ENCODE measurements at places on chromosomes 6 and 20.

DNA sequence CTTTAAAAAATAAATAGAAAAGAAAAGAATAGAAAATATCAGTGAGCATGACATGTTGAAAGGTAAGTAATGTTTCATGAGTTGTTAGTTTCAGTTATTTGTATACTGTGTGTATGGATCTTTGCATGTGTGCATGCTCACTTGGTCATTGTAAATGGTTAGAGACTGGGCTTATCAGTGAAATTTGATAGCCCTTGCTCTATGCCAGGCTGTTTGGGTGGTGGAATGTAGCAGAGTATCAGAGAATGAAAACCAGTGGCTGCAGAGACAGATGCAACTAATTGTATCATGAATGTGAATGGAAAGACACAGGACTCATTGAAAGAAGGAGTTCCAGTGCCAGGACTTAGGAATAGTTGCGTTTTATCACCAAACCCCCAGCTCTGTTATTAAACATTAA lies 4.2 kb downstream of the GSTA2 start:
- no peak for DNase-seq

DNA sequence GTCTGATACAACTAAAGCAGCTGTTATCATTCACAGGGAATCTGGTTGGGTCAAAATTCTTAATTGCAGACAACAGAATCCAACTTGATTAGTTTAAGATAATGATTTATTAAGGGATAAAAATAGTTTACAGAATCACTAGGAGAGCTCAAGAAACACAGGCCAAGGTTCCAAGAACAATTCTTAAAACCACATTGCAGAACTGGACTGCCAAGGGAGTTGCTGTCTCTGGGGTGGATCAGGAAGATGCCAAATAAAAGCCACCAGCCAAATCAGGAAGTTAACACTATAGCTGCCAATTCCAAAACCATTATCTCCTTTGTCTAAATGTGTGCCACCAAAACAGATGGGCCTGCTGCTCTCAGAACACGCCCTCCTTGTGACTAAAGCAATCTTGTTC lies 53.7 kb downstream of the NUDT3 start:
- DNase-seq: no peak

DNA sequence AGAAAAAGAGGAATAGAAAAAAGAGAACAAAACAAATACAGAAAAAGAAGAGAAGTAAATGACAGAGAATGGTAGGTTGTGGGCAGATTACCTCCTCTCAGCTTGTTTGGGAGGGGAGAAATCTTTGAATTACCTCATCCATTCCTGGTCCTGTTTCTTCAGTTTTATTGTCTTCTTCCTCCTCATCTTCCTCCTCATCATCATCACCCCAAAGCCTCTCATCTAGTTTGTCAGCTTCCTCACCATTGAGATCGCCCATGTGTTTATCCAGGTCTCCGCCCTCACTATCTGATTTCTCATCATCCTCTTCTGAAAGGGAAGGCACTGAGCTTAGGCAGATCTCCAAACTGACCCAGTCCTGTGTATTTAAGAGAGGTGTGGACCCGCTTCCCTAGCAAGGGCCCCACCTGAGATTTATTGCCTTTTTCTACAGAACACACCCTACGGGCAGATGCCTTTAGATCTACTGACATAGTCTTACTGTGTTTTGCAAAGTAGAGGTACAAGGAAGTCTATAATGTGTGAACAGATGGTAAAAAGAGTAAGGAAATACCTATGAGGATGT lies 24.2 kb upstream of the LYRM2 start:
- no peak for DNase-seq

- peak; percentile 38 for DNase-seq
Measured at GRCh38 chr6:118784641-118785164, 109.2 kb upstream of the ASF1A start.

GRCh38 chr6:22828179-22829062 lies 259.1 kb downstream of the HDGFL1 start:
- DNase-seq: no peak

- DNase-seq: peak; percentile 42
Measured at GRCh38 chr6:117483004-117483644, 650 bp downstream of the DCBLD1 start.

DNA sequence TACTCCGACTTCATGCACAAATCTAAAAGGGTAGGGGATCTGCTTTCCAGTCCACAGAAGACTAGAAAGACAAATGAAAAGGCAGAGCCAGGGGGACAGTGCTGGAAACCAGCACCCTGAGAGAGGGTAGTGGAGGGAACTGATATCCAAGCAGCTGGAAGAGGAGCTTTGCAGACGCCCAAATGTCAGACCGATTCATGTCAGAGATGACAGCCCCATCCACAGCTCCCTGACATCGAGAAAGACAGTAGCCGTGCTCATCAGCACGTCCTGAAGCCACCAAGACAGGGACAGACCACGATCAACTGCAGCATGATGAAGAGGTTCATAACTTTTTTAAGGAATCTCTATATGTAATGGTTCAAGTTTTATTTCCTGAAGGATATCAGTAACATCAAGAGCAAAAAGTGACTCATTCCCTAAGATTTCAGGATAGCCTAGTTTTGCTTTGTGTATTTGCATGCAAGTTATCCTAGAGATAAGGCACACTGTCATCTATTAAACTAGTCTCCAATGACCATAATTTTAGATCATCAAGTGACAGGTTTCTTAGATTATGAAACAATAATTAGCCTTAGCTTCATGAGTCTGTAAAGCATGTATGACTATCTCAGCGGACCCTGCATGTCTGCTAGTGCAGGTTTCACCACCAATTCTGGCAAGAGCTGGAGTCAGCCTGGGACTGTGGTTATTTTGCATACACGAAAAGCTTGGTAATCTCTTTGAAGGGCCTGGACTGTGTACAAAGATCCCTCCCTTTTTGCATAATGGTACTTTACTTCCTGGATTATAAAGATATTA lies 43.0 kb downstream of the PRDM1 start:
- peak; percentile 37 for DNase-seq

- no peak for DNase-seq
Measured at GRCh38 chr6:155278319-155279049, 14.7 kb downstream of the CLDN20 start.

GRCh38 chr6:88171312-88171711 lies 5.2 kb upstream of the CNR1 start:
- DNase-seq: no peak

GRCh38 chr6:140979642-140980091 lies 1153.1 kb upstream of the GJE1 start:
- DNase-seq: no peak

DNA sequence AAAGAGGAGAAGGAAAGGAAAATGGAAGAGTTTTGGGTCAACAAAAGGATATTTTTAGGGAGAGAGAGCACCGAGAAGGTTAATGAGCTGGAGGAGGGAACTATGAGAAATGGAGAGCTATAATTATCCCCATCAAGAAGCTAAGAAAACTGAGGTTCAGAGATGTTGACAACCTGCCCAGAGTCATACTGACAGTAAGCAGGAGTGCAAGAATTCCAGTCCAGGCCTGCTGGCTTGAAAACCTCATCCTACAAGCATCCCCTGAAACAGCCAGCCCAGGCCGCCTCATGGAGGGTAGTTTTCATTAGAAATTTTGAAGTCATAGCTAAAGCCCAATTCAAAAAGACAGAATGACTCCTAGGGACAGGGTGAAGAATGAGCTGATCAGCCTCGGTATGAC lies 172.1 kb upstream of the LRFN2 start:
- DNase-seq: no peak

DNA sequence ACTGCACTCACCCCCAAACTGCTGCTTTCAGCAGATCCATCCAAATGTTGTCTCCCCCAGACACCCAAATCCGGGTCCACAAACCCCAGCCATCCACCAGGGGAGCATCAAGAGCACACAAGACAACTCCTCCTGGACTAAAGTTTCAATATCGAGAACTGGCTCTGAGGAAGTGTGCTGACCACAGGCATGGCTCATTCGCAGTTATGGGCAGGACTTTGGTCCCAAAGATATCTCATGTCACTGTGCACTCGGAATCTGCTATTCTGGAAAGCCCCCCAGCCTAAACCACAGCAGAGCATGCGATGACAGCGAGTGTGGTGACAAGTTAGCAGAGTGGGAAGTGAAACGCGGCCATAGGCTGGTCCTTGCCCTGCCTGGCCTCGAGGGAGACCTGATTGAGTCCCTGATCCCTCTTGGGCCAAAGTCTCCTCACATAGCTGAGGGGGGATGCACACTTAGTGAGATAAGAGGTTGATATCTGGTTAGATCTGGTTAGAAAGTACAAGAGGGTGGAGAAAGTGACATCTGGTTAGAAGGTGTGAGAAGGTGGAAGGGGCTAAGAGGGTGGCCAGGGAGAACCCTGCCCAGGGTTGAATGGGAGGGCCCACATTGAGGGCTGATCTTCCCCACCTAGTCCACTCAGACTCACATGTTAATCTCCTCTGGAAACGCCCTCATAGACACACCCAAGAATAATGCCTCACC lies 149.7 kb downstream of the MRPL14 start:
- peak; percentile 82 for DNase-seq

DNA sequence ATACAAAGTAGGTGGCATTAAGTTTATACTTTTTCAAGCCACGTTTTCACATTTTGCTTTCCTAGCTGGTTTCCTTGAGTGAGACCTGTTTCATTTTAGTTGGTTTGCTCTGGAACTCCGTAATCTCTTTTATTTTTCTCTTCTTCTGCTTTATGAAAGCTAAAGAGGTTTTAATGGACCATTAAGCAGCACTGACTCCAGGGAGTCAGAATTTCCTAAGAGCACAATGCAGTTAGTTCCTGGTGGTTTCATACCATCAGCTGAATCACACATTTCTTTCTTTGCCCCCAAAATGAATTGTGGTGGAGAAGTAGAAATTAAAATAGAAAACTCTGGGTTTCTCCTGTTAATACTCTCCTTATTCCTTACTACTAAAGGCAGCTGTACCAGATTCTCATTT lies 3.4 kb downstream of the OPN5 start:
- no peak for DNase-seq

GRCh38 chr6:79635232-79635543 lies 4.1 kb downstream of the SH3BGRL2 start:
- no peak for DNase-seq

- peak; percentile 60 for DNase-seq
Measured at GRCh38 chr6:159151266-159151855, 17.8 kb upstream of the FNDC1 start.

DNA sequence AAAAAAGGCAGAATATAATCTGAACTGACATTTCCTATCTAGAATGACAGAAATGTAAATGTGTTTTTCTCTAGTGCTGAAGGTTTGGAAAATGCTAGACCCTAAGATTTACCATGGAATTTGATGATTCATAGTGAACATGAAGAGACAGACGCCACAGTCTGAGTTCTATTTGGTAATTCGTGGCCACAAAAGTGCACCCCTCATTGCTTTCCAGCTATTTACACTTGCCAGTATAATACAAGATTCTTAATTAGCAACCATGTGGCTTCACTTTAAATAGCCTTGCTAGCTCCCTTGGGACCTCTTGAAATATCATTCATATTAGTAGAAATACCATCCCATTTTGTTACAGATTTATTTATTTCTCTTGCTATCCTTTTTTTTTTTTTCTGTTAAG lies 636.8 kb downstream of the PRKN start:
- no peak for DNase-seq

DNA sequence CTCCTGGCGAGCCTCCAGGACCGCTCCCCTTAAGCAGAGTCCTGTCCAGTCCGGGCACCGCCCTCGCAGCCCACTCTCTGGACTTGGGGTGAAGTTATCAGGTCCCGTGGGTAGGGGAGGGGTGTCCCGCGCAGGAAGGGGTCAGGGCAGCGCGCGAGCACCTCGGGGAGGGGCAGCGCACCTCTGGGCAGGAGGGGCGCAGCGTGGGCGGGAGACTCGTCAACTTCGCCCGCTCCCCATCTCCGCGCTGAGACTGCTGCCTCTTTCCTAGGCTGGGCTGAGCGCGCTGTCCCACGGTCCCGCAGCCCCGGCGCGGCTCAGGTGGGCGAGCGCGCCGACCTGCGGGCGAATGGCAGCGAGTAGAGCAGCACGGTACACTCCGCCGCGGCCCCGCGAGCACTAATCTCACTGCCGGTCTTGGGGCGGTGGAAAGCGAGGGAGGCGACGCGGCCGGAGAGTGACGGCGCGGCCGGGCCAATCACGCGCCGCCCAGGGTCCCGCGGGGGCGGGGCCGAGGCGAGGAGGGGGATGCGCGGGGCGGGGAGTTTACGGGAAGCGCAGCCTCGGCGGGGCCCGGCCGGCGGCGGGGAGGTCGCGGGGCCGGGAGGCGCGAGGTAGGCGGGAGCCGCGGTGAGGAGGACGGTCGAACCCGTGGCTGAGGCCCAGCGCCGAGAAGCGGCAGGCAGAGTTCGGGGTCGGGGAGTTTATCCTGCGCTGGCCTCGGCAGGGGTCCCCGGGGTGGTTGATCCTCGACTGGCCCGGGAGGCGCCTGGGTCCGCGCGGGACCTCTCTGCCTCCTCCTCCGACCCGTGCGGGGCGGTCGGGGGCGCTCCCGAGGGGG lies at the start of gene MAN1A1:
Gene MAN1A1, minus strand, starts transcription at position 401 of the 841 bp plus-strand sequence. CDS start 696 bp downstream, outside the sequence.
- peak; percentile 89 for DNase-seq

DNA sequence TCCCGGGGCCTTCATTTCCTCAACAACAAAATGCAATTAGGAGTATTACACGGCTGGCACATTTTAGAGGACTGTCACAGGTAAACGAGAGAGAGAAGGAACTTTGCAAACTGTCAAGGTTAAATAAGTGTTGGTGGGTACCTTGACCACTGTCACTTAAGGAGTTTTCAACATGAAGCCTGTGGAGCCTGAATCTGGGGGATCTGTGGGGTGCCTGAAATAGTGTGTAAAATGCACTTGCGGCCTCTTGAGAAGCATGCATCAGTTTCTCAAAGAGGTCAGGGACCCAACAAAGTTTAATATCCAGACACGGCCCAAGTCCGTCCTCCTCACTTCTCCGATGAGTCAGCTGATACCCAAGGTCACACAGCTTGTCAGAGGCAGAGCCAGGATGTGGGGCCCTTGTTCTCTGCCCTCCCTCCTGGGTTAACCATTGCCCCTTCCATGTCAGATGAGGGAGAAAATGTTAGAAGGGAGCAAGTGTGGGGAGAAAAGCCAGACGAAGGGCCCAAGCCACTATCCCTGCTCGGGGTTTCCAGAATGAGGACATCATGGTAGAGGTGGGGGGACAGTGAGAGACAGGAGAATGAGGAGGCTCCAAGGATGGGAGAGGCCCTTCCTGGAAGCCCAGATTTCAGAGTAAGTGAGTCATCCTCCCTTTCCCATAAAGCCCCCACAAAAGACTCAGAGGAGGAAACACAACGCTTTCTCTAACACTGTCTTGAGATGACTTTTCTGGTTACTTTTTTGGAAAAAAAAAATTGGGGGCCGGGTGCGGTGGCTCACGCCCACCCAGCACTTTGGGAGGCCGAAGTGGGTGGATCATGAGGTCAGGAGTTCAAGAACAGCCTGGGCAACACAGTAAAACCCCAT lies 42.2 kb downstream of the C6orf132 start:
- peak; percentile 45 for DNase-seq

DNA sequence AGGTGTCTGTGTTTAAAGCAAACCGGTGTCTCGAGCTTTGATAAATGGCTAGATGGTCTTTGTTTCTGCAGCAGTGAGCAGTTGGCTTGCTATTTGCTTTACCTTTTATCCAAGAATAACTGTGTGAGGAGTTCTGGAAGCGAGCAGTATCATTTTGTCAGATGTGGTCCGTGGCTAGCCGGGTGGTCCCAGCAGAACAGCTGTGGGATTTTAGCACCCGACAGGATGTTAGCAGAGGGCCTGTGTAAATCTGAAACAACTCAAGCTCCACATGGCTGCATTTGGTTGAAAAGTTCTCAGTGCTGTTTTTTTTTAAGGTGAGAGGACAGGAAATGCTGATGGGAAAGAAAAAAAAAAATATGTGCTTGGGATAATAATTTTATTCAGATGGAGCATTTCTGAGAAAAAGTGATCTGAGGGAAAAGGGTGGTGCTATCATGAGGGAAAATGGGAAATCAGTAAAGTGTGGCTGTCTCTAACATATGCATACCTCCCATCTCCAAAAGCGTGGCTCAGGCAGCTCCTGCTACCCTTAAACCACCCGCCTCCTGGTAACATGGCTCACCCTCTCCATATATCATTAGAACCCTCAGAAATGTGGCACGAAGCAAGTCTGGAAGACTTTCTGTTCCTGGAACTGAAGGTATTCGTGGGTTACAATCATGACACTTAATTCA lies 215.4 kb downstream of the TSHZ2 start:
- no peak for DNase-seq

All from inflammatory macrophage treated with lipopolysaccharide for 1 hour (primary cell).